Kidney capillary endothelial cell (primary cell): ENCODE measurements at places on chromosomes 11 and 22.

DNA sequence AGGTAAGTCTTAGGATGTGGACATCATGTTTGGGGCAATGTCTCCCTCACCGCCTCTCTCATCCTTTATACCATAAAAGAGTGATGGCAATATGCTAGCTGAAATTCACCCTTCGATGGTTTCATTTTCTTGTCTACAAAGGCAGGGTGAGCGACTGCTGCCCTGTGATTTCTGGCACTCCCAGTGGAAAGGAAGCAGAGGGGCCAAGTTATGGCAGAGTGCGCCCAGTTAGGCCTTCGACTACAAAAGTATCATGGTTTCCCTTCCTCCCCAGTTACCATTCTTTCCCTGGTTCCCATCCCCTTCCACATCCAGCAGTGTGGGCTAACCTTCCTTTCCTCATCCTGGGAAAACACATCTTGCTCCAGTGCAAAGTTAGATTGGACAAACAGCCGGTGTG lies 43.8 kb downstream of the SNX19 start:
- no peak for DNase-seq

DNA sequence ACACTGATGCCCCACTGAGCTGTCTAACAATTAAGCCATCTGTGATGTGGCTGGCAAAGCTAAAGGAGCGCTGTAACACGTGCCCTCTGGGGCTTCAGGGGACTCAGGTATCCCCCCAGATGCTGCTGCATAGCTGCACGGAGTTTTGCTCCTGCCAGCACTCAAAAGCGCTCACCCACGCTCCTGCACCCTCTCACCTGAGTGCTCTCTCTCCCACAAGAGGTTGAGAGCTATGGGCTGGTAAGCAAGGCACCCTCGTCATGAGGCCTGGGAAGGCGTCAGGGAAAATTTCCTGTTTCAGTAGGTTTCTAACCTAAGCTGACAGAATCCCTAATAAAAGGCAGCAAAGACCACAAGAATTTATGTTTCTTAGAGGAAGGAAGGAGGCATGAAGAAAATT lies 850.3 kb downstream of the OPCML start:
- DNase-seq = no peak

- DNase-seq = no peak
These were observed 5.3 kb upstream of the NAP1L4 start for GRCh38 chr11:2997406-2997805.

- no peak for DNase-seq
These were observed 25.6 kb upstream of the NRIP3 start for GRCh38 chr11:9029422-9029821.

- no peak for DNase-seq
These were observed 73.7 kb upstream of the PLET1 start for GRCh38 chr11:112334381-112334780.

GRCh38 chr22:49820984-49821383 lies 6.7 kb downstream of the BRD1 start:
- no peak for DNase-seq

DNA sequence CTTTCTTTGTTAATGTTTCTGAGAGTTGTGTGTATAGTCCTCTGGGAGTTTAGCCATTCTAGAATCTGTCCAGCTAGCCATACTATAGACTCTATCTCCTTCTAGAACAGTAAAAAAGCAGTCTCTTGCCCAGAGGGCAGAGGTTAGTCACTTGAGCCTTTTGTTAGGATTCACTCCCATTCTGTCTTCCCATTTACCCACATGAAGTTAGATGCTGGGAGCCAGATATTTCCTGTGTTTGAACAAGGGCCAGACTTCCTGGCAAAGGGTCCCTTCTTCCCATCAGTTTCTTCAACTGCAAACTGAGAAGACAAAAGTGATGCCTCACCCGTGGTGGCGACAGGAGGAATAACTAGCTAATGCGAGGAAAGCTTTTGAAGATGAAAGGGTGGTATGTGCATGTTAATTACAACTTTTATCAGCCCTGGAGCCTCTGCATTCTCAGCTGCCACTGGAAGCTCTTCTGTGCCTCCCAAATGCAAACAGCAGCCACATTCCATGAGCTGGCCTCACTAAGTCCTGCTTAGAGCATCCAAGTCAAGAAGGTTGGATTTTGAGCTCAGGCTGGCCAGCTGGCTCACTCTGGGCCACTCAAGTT lies 12.8 kb downstream of the CD44 start:
- no peak for DNase-seq

GRCh38 chr22:36068776-36069344 lies 40.2 kb upstream of the RBFOX2 start:
- peak; percentile 37 for DNase-seq

DNA sequence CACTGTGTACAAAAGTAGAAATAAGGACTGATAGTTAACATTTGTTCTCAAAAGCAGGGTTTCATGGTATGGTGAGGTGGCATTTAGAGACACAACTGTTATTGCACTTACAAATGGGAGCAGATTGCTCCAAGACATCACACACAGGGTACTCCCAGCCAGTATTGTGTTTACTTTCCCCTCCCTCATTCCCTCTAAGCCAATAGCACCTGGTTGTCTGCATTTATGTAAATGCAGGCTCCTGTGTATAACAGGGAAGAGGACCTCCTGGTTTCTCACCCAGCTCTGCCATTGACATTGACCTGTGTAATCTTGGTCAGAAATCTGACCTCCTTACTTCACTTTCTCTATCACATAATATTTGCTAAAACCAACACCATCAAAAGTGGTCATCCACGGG lies 154.4 kb downstream of the NAV2 start:
- DNase-seq = no peak

GRCh38 chr11:18699848-18700261 lies 1.3 kb downstream of the TMEM86A start:
- DNase-seq = no peak

GRCh38 chr11:113389272-113389671 lies 1.7 kb downstream of the ANKK1 start:
- no peak for DNase-seq

GRCh38 chr11:35197292-35197691 lies 58.3 kb downstream of the CD44 start:
- no peak for DNase-seq

GRCh38 chr11:103842795-103843194 lies 193.6 kb upstream of the DDI1 start:
- no peak for DNase-seq

DNA sequence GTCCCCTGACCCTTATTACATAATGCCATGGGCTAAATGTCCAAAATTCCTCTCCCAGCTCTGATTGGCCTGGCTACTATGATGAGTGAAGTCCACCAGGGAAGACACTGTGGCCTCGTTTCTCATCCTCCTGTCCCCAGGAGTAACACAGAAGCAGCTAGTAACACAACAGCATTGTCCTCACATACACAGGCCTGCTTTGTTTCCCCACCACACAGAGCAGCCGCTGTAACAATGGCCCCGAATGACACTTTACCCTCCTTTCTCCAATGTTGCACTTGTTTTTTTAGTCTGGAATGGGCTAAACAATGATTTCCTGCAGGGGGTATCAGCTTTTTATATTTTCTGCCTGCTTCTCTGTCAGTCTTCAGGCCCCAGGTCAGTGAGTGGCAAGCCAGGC lies at the start of gene PRR5L:
PRR5L (plus strand) TSS at position 363 of the 400 bp plus-strand sequence. CDS start 104,834 bp downstream, outside the sequence.
- no peak for DNase-seq

- no peak for DNase-seq
These were observed 457.1 kb upstream of the TENM4 start for GRCh38 chr11:79897896-79898295.

DNA sequence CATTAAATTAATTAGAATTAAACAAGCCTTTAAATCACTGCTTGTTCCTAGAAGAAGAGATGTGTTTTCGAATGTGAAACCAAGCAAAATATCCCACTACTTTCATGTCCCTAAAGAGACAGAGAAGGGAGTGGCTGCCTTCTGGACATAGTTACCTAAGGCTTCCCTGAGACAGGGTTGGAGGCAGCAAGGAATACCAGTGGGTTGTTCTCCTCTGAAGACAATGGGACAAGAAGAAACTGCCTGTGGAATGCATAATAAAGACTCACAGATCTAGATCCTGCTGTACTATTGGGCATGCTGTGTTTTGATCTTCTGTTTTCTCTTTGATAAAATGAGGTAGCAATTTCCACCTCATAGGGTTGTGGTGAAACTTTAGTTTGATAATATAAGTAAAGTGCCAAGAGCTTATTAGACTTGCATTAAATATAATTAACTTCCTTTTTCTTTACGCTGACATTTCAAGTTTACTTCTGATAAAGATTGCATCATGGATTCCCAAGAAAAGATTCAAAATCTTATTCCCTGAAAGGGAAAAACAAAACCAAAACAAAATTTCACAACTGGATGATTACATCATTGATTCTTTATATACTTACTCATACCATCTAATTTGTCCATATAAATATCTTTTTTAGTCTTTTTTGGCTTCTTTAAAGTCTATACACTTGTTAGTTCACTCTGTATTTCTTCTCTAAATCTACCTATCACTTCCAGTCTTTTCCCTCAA lies 621.3 kb downstream of the ETS1 start:
- DNase-seq = no peak

DNA sequence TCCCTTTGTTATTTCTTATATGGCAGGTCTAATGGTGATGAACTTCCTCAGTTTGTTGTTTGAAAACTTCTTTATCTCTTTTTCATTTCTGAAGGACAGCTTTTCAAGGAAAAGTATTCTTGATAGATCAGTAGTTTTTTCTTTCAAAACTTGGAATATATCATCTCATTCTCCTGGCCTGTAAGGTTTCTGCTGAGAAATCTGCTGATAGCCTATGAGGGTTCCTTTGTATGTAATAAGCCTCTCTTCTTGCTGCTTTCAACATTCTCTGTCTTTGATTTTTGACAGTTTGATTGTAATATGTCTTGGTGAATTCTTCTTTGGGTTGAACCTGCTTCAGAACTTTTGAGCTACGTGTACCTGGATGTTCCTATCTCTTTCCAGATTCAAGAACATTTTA lies 46.0 kb downstream of the PIWIL4 start:
- DNase-seq = no peak

- no peak for DNase-seq
These were observed 3.0 kb downstream of the TRIM29 start for GRCh38 chr11:120134931-120135228.

DNA sequence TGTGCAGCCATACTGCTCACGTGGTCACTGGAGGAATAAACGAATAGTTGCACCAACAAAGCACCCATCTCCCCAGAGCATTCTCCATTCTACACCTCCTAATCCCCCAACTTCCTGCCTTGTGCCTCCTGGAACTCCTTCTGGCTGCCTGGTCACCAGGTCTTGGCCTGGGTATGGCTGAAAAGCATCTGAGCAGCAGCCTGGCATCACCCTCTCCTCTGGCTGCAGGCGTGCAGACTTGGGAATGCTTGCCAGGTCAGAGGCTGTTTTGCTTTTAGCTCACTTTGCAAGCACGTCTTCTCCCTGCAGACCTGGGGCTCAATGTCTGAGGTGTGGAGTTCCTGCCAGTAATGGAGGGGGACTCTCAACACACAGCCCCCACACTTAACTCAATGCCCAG lies 33.3 kb upstream of the KCNJ11 start:
- no peak for DNase-seq

DNA sequence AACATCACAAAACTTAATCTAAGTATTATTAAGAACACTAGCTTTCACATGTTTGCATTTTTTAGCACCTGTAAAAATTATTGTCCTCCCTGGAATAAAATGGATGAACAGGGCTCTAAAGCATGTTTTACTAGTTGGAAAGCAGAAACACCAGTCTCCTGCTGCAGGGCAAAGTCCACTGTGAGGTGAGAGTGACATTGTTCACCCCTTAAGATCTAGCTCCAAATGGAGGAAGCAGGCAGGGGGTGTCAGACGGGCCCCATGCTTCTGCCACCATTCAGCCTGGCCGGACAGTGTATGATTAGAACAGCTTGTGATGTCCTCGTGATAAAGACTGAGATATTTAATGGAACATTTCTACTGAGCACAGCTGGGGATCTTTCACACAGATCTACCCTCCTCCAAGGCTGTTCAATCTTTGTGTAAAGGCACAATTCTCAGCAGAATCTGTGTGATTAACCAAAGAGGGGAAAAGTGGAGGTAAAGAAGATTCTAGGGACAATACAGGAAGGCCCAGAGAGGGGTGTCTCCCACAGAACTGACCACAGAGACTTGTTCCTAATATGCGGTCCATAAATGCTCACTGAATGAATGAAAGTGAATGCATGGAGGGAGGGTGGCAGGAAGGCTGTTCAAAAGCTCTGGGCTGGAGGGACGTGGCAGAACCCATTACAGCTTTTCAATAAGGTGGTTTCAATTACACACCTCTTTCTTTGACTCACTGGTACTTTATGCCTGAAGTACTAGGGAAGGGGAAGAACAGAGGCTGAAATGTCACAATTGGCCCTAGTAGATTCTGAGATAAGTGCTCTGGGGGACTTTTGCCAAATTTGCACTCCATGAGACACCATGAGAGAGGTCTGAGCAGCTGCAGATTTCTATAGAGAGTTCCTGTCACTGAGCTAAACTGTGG lies 239.1 kb upstream of the ARHGAP20 start:
- DNase-seq = no peak

DNA sequence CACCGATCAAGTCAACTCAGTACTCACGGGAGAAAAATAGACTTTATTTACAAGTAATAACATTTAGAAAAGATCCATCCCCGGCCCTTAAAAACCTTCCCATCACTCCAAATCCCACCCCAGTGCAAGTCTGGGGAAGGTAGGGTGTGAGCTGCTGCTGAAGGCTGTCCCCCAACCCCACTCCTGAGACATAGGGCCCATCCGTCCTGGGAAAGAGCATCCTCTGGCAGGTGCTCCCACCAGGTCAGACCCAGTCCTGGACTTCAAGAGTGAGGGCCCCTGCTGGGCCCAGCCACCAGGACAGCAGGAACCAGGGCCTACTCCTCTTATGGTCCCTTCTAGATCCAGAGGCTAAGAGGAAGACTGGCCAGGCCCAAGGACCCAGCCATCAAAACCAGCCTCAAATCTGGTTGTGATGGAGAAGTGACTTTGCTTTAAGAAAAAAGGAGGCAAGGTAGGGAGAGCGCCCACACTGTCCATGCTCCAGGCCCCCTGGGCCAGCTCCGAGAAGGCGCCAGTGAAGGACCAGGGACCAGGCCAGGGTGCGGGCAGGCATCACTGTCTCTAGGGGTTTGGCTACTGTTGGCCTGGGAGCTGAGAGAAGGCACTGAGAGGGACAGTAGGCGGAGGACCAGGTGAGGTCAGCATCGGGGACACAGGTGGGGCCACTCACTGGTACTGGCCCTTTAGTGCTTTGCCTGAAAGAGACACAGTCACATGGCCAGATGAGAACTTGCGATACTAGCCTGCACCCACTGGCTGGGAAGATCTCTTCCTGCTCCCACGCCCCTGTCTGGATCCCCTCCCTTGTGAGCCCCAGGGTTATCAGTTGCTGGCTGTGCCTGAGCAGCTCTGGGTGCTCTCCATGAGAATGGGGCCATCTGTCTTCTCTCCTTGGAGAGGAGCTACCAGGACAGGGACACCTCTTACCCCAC lies 4.4 kb downstream of the IL18BP start:
- DNase-seq = no peak

- no peak for DNase-seq
These were observed 31.3 kb downstream of the JAM3 start for GRCh38 chr11:134100171-134100570.

- DNase-seq = peak; percentile 25
These were observed 79.1 kb upstream of the KCNQ1OT1 start for GRCh38 chr11:2778630-2779498.

GRCh38 chr11:95338430-95338991 lies 107.5 kb upstream of the SESN3 start:
- DNase-seq = no peak
